ENCODE measurements at places on chromosomes 6 and 20. TPM values are rescaled to one million over a fixed set of nuclear protein-coding genes. Genes with fewer than 3 reads are reported as not detected.

DNA sequence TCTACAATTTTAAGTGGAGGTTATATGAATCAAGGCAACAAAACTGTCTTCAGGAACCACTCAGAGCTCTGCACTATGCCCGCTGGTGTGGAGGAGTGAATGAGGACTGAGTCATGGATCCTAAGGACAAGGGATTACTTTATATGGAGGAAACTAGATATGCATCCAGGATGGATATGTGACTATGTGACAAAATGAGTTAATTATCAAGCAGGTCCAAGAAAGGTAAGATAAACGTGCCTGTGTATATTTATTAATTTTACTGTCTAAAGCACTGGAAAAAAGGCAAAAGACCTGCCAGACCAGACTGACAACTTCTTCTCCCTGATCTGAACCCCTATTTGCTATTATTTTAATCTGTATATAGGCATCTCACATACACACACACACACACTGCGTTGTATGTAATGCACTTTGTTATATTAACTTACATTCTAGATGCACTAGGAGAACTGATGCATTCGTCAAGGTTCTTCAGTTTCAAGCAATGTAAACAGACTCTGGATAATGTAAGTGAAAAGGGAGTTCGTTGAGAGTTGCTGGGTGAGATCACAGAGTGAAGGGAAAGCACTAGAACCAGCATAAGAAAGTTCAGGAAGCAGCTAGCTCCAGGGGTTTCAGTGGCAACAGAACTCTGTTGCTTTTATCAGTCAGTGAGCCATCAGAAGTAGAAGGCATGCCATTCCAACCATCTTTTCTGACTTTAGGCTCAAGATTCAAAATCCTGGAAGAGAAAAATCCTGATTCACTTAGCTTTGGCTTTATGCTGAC is 26.4 kb upstream of the ADGRG6 start:
- no peak for DNase-seq

GRCh38 chr6:31541059-31541657 is 645 bp downstream of the DDX39B start:
- DNase-seq: no peak

DNA sequence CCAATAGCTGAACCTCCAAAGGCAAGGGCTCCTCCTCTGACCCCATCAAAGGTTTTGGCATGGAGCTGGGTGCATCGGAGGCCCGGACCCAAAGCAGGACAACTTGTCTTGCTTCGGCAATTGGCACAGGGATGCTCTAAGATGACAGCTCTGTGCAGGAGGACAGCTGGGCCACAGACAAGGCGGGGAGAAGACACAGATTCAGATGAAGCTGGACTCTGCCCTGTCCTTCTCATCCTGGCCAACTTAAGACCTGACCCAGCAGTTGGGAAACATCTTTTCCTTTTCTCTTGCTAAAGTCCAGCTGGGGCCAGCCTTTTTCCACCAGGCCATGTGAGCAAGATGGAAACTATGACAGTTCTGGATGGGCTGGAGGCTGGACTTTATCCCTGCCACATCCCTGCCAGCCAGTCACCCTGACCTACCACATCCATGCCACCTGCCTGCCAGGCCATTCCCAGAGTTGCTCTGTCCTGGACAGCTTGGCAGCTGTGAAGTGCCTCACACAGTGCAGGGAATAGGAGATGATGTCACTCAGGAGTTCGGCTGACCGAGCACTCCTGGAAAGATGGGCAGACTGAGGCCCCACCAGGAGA is 12.7 kb upstream of the PSMF1 start:
- DNase-seq: no peak

The FAM135A gene
- total RNA-seq: 25.0 TPM

The HRH3 gene
- 1.8 TPM for total RNA-seq

The TFAP2B gene
- not detected for total RNA-seq
